ENCODE measurements at places on chromosomes 12 and 14. TPM values are rescaled to one million over a fixed set of nuclear protein-coding genes. Genes with fewer than 3 reads are reported as not detected.

Gene INSM2
- total RNA-seq = not detected

Gene NDUFA9
- total RNA-seq = 63.2 TPM

Gene TOMM20L
- not detected for total RNA-seq

Gene SLC15A4
- total RNA-seq = 26.5 TPM

Gene PTHLH
- not detected for total RNA-seq

Gene GLS2
- total RNA-seq = not detected

Gene DHRS4
- 19.2 TPM for total RNA-seq

Gene P2RX7
- 4.7 TPM for total RNA-seq

Gene PDZRN4
- total RNA-seq = not detected

Gene ACSS3
- 36.2 TPM for total RNA-seq

Gene NXPH4
- total RNA-seq = 1.4 TPM

Gene KRT1
- not detected for total RNA-seq

Gene ABHD12B
- total RNA-seq = not detected

Gene KDM2B
- total RNA-seq = 17.2 TPM

Gene KRT78
- not detected for total RNA-seq

Gene MIA2
- total RNA-seq = 16.8 TPM

Gene ADAMTS20
- total RNA-seq = not detected

Gene OR4E2
- not detected for total RNA-seq
